NCI-H1436 (cell line): ENCODE measurements at places on chromosomes 3 and 15.

- DNase-seq: no peak
These were observed 534.1 kb upstream of the GRM7 start for GRCh38 chr3:6326771-6327170.

GRCh38 chr15:99117111-99117510, 12.2 kb downstream of the SYNM start:
- no peak for DNase-seq

DNA sequence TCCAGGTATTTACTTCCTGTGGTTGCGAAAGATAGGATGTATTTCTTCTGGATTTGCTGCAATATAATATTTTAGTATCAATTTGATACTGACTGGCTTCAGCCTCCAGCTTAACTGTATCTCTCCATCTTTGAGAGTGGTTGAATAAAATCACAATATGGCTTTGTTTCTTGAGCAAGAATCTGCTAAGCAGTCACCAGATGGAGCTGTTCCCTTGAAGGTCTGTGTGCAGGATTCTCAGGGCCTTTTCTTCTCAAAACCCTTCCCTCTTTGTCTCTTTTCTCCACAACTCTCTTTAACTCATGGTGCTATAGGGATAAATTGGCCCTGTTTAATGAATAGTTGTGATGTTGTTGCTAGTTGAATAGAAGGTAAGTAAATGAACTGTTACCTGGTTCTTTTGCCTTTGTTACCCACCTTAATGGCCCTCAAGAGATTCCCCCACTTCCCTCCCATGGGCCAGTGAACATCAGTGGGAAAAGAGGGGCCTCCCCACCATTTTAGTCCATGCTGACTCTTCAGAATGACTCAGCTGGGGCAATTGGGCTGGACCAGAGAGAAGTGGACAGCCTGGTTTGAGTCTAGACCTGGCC, 34.8 kb upstream of the RAB6B start:
- peak; percentile 50 for DNase-seq

GRCh38 chr3:45642731-45643152, 46.5 kb upstream of the SACM1L start:
- DNase-seq: no peak

GRCh38 chr3:47877290-47877689, 74.4 kb downstream of the DHX30 start:
- no peak for DNase-seq

DNA sequence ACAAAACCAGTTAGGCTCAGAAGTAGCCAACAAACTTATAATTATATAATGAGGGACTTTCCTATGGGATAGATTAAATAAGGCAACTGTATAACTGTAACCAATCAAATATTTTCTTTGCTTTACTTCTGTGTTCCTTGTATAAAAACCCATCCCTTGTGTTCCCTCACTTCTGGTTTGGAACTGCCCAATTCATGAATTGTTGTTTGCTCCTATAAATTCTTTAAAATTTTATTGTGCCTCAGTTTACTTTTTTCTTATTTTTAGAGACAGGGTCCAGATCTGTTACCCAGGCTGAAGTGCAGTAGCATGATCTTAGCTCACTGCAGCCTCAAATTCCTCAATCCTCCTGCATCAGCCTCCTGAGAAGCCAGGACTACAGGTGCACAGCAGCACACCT, 155.7 kb downstream of the SMAD6 start:
- DNase-seq: no peak

GRCh38 chr3:191296041-191296541, 33.1 kb upstream of the CCDC50 start:
- DNase-seq: no peak

- no peak for DNase-seq
These were observed 266 bp upstream of the ZBTB47 start for GRCh38 chr3:42653303-42653559.

DNA sequence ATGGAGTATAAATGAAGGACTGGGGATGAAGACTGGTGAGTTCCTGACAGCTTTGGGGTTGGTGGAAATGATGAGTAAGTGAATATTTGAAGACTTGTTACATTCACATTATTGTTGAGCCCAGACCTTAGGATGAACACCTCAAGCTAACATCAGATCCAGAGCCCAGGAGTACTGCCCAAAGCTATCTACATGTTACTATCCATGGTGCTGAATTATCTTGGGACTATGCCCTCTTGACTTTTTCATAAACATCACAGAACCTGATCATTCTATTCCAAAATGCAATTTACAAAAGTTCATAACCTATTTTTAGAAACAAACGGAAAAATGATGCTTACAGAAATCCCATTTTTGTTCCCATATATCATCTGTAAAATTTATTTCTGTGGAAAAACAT, 613.3 kb downstream of the TUSC7 start:
- no peak for DNase-seq

DNA sequence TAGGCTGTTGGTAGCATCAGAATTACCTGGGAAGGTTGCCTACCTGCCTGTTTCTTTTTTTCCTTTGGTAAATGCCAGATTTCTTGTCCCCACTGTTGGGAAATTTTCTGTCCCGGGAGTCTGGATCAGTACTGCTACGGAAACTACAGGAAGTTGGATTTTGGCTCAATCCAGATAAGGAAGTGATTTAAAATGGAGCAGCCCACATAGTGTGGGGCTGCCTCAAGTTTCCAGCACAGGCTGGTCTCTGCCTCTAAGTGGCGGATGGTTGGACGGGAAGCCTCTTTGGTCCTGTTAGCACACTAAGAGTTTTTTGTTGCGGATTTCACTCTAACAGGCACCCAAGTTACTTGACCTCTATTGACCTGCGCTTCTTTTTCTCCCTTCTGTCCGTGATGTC, 54.7 kb downstream of the EEFSEC start:
- no peak for DNase-seq

DNA sequence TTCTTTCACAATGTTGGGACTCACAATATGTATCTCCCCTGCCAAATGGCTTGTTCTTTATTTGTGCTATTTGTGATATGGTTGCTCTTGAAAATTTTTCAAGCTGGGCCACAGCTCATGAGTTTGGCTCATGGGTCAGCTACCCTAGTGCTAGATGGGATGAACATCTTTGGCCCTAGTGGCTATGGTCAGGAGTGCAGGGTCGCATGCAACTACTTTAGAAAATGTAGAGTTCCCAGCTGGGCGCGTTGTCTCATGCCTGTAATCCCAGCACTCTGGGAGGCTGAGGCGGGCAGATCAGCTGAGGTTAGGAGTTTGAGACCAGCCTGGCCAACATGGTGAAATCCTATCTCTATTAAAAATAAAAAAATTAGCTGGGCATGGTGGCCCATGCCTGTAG, 55.8 kb downstream of the POLR2M start:
- DNase-seq: no peak

DNA sequence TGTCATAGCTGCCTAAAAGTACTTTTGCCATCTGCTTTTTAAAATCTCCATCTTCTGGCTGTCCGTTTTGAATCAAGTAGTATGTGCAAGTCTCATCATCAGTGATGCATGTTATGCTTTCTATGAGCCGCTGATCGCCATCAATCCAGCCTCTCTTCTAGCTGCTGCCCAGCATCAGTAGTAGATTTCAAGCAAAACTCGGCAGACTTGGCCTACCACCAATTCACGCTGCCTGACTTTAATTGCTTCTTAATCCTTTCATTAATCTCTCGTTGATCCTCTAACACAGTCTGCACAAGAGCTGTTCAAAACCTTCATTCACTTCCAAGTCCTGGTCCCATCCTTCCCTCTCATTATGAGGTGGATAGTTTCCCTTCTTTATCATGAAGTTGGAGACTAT, 104.9 kb downstream of the NSUN3 start:
- no peak for DNase-seq

- DNase-seq: no peak
These were observed 55.2 kb upstream of the ACAN start for GRCh38 chr15:88748081-88748480.

- DNase-seq: no peak
These were observed 15.9 kb upstream of the LAMP3 start for GRCh38 chr3:183178512-183178832.

DNA sequence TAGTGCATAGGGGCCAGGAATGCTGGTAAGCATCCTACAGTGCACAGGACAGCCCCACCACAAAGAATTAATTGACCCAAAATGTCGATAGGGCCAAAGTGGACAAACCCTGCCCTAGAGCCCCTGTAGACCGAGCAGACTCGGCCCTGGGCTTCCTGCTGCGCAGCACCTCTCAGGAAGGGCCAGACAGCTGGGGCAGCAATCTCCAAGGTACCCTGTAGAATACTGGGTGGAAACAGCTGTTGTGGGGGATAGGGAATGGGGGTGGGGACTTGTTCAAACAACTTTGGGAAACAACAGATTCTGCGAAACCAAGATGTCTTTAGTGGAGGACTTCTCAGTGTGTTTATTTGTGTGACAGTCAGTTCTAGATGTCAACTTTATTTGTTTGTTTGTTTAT, 67.1 kb downstream of the MRPL46 start:
- no peak for DNase-seq
